A549 (cell line): ENCODE measurements at places on chromosomes 16 and 17.

- no peak for DNase-seq
Measured at GRCh38 chr17:72687886-72688285, 404.6 kb downstream of the SLC39A11 start.

- no peak for DNase-seq
Measured at GRCh38 chr16:79893445-79893844, 292.9 kb upstream of the MAF start.

DNA sequence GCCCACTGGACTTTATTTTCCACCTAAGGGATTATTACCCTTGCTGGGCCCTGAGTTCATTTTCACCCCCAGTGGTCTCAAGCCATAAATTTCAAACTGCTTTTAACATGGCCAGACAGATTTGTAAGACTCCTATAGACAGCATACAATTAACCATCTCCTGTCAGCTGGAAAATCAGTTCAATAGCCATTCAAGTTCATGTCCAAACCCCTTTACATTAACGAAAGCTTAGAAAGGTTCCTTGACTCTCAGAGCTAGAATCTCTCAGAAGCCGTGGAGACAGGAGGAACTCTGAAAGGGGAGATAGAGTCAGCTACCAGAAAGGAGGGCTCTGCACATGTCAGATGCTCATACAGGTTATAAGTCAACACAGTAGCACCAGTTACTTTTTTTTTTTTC lies 23.3 kb downstream of the SOX9 start:
- no peak for DNase-seq

- DNase-seq: peak; percentile 91
Measured at GRCh38 chr17:38444151-38444550, 15.9 kb downstream of the ARHGAP23 start.

GRCh38 chr16:14347706-14348105 lies 276.6 kb downstream of the MRTFB start:
- DNase-seq: no peak

GRCh38 chr17:77802811-77803220 lies 155.7 kb upstream of the TNRC6C start:
- no peak for DNase-seq

DNA sequence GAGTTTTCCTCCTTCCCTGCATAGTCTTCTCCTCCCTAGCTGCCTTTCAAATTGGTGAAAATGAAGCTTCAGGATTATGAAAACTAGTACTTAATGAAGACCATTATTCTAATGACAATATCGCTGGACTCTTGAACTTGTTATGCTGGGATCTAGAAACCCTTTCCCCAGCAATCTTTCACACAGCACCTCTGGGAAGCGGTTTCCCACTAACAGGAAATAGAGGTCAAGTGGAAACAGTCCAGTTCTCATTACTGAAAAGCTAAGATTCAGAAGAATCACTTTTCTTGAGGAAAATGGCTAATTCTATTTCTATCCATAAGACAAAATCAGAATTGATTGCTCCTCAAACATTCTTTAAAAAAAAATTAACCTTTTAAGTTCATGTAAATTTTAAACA lies 2.0 kb upstream of the VEZF1 start:
- DNase-seq: no peak

GRCh38 chr16:68126395-68126794 lies 41.2 kb downstream of the NFATC3 start:
- no peak for DNase-seq

- DNase-seq: no peak
Measured at GRCh38 chr16:49631187-49632041, 224.5 kb downstream of the ZNF423 start.

GRCh38 chr17:44913676-44914075 lies 1.6 kb downstream of the GFAP start:
- no peak for DNase-seq

DNA sequence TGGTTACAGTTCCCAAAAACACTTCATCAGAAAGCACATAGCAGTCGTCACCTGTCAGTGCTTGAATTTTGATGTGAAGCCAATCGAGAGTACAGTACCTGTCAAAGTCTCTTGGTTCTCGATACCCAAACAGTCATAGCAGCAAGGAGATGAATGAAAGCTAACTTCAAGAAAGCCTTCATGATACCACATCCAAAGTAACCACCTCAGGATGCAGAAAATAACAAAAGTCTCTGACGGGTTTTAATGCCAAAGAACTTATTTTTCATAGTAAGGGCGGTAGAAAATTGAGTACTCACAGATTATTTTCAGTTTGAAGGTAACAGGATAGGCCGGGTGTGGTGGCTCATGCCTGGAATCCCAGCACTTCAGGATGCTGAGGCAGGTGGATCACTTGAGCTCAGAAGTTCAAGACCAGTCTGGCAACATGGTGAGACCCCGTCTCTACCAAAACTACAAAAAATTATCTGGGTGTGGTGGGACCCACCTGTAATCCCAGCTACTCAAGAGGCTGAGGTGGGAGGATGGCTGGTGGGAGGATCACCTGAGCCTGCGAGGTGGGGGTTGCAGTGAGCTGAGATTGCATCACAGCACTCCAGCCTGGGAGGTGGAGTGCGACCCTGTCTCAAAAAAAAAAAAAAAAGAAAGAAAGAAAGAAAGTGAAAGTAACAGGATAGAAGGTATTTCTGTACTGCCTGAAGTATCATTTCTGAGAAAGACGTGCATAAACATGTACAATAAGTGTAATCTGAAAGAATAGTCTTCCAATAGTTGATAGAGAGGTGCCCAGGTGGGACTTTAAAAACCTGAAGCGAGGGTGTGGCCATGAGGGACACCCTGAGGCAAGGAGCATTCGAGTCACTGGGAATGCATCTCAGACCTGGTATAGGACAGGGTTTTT lies 15.4 kb downstream of the MFSD11 start:
- no peak for DNase-seq

GRCh38 chr17:21252796-21253645 lies at the start of gene NATD1:
Gene NATD1, minus strand, starts transcription at chr17:21253410. Its CDS starts 146 bp downstream, at chr17:21253264.
- peak; percentile 93 for DNase-seq

DNA sequence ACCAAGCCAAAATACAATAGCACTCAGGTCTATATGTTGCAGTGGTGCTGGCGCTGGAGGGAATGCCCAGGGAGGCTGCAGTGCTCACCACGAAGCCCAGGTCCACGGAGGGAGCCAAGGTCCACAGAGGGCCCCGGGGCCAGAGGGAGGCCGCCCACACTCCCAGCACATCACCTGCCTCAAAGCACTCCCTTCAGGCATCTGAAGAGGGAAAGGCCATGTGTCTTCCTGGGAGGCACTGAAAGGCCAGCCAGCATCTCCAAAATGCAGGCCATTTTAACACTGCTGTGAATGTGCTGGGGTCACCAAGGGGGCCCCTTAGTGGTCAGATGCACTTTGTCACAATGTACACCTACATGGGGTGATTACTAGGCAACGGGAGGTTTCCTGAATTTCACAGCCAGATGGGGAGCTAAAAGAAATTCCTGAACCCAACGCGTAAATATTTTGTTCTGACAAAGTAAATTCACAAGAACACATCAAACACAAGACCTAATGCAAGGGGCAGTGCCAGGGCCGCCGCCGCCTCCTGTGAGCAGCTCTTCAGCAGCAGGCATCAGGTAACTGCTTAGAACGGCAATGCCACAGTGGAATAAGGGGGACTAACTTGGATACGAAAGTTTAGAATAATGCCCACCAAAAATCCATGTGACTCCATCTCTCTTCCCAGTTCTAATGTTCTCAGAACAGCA lies 42.8 kb downstream of the USP22 start:
- DNase-seq: no peak

DNA sequence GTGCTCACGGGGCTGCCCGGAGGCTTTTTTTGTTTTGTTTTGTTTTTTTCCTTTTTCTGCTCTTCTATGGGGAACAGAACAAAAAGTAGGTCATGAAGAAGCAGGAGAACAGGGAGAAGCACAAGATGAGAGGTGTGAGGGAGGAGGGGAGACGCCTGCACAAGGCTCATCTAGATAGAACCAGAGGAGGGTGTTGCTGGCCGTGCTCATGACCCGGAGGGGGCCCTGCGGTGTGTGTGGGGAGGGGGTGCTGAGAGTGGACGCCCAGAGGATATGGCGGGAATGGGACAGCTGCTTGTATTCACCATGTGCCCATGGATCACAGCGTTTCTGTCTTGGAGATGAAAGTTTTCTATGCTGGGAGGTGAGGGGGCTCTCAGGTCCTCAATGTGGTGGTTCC lies 183.7 kb downstream of the FOXL1 start:
- no peak for DNase-seq

DNA sequence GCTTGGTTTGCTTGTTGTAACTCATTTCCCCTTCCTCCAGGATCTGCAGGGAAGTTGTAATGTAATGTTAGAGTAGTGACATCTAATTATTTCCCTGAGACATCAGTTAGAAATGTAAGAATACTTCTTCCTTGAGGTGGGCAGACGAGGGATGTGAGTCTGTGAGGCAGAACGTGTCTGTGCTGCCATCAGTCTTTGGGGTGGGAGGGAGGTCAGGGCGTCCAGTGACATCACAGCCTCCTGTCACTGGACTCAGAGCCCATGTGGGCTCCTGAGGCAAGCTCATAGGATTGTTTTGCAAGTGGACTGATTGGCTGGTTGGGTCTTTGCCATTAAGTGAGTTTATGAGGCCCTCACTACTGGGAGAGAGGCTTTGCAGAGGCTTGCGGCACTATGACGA lies 188.8 kb downstream of the CCDC182 start:
- DNase-seq: no peak
